CD4-positive, alpha-beta T cell treated with Interleukin-10 for 1 hour (primary cell): ENCODE measurements at places on chromosomes 3 and 15.

DNA sequence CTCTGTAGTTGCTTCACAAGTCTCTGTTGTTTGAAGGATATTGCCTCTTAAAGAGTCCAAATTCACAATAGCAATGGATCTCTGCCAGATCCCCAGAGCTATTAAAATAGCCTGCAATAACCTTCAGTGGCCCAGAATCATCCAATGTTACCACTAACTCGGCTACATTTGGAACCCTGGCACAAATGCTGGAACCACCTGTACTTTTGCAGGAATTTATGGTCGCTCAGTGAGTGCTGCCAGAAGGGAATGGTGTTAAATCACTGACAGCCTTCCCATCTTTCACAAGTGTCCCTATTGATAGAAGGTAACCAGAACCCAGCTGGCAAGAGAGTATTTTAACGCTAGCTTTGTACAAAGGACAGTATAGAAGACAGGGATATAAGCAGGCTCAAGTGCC is 298.8 kb upstream of the PLSCR5 start:
- DNase-seq = no peak

- DNase-seq = no peak
Measured at GRCh38 chr15:34753236-34753894, 1.4 kb downstream of the GJD2 start.

DNA sequence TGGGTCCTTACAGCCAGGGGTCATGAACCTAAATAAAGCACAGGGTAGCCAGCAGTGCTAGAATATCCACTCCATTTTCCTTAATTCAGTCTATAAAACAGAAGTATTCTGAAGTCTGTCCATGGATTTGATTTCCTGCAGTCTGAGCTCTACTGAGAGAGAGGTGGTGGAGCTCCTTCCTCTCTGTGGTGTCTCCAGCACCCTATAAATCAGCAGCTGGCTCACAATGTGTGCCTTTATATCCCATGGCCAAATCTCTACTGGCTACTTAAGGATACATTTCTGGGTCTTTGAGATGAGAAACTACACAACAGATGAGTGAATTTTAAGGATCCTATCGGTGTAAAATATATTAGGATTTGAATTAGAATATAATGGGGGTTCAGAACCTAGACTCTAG is 339.9 kb upstream of the RBMS3 start:
- no peak for DNase-seq

GRCh38 chr3:33063651-33064051 is 33.3 kb downstream of the GLB1 start:
- peak; percentile 50 for DNase-seq

DNA sequence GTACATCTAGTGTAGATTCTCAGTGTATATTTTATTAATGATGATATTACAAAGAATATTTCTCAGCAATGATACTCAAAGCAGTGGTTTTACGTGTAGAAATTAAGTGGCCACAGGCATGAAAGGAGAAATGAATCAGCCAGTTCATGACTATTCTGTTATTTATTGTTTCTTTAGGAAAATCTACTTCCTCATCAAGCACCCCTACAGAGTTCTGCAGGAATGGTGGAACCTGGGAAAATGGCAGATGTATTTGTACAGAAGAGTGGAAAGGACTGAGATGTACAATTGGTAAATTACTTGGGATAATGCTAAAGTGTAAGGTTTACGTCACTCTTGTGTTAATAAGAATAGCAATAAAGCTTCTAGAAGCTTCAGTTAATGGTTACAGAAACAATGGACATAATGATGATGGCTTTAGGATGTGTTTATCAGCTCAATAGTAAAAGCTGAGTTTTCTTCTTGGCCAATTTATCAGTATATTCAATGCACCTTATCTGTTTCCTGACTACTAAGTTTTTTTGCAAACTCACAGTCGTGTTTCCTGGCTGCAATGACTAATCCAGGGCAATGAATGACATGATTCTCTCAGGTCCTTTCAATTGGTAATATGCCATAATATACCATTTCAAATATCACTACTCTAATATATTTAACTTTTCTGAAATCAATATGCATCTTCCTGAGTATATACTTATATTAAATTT is 20.2 kb downstream of the ADGRG7 start:
- DNase-seq = no peak

- DNase-seq = no peak
Measured at GRCh38 chr15:88220443-88221335, 35.9 kb downstream of the NTRK3 start.

GRCh38 chr3:52783211-52783555 is 5.8 kb downstream of the ITIH1 start:
- DNase-seq = no peak

- DNase-seq = no peak
Measured at GRCh38 chr3:14134291-14134690, 9.4 kb downstream of the TMEM43 start.

GRCh38 chr15:34810443-34811129 is 15.2 kb upstream of the ACTC1 start:
- DNase-seq = no peak

- no peak for DNase-seq
Measured at GRCh38 chr15:33074942-33075341, 119.6 kb downstream of the FMN1 start.

DNA sequence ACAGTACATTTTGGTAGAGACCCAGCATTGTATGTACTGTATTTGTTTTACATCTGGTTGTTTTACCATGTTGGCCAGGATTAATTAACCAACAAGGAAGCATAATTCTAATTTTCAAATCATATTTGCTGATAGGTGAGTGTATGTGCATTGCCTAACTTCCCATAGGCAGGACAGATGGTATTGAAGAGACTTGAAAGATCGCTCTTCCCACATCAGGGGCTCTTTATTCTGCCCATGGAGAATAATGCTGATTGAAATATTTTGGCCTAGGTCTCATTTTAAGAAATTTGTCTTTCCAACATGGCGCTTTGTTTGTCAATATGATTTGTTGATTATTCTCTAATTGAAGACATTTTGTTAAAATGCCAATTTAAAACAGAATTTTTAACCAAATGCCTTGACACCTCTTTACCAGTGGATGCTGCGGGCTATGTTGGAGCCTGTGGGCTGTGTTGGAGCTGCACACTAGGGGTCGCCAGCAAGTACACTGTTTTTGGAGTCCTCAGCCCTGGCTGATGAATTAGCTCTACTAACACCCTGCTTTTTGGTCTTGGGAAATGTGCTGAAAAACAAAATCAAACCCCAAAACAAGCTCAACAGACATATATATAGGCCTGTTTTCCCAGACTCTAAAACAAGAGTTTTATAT is 5.3 kb downstream of the P2RY12 start:
- peak; percentile 3 for DNase-seq

DNA sequence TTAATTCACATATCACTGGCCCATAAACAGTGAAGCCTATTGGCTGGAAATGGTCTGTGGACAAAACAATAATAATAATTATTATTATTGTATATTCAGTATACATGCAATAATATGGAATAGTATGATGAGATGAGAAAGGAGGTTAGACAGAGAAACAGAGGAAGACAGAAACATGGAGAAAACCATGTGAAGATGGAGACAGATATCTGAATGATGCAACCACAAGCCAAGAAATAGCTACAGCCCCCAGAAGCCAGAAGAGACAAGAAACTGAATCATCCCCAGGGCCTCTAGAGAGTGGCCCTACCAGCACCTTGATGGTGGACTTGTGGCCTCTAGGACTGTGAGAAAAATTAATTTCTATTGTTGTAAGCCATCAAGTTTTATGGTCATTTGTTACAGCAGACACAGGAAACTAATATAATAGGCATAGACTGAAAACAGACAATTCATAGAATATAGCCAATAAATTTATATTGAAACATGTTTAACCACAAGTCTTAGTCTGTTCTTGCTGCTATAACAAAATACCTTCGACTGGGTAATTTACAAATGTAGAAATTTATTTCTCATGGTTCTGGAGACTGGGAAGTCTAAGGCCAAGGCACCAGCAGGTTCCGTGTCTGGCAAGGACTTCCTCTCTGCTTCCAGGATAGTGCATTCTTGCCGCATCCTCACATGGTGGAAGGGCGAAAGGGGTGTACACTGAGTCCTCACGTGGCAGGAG is 31.6 kb downstream of the MCF2L2 start:
- no peak for DNase-seq

GRCh38 chr15:67100124-67100791 is 34.9 kb downstream of the SMAD3 start:
- DNase-seq = no peak

- DNase-seq = no peak
Measured at GRCh38 chr3:16975083-16975482, 90.3 kb downstream of the PLCL2 start.

DNA sequence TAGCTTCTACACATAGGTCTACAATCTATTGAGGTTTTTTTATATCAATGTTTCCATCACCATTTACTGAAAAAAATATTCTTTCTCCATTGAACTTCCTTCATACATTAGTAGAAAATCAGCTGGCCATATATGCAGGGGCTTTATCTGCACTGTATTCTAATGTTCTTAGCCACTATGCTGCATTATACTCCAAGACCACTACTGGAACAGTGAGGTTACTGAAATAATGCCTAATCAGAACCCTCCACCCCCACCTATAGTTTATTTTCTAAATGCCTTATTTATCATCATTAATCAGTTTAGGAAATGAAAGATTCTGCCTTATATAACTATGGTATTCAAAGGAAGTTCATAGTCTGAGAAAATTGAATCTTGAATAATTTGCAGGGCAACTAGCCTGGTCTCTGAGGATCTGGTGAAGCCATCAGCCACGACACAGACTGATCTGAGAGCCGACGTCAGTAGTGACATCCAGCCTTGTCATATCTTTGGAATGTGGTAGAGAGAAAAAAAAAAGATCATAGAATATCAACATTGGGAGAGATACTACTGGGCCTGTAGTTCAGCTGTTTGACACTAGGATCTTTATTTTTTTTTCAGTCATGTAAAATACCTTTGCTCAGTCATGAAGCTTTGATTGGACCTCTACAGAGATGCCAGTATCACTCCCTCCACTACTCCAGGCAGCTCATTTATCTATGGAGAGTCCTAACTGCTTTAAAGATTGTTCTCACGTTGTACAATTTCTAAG is 66.6 kb downstream of the P3H2 start:
- no peak for DNase-seq

- DNase-seq = no peak
Measured at GRCh38 chr3:34229876-34230275, 431.4 kb downstream of the PDCD6IP start.

GRCh38 chr3:52144796-52145735 is 9.2 kb downstream of the POC1A start:
- no peak for DNase-seq

DNA sequence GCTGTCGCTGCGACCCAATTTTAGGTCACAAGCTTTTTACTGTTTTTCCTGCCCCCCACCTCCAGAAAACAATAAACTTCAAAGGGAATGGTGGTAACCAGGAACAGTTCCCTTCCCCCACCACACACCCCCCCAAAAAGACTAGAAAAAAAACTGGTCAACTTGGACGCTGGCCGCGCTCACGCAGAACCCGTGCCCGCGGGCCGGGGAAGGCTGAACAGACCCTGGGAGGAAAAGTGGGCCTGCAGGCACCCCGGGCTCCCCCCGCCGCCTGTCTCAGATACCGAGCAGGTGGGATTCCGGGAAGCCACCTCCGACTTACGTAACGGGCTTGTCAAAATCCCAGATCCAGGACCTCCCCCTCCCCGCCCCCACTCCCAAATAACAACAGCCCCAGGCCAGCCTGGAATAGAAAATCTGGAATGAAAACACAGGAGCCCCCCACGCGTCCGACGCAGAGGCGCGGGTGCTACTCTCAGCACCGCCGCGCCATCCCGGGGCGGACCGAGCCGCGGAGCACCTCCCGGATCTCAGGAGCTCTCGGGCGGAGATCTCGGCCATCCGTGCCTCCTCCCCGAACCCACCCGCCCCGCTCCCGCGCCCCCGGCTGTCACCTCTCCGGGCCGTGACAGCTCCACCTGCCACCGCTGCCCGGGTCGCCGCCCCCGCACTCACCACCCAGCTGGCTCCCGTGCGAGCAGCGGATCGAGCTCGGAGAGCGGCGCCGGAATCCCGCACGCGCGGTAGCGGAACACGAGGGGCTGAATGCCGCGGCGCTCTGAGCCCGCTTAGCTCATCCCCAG is 557 bp downstream of the DENND4A start:
- peak; percentile 78 for DNase-seq

GRCh38 chr3:106068381-106068780 is 199.6 kb upstream of the CBLB start:
- DNase-seq = no peak

- DNase-seq = no peak
Measured at GRCh38 chr15:49331951-49332350, 91.1 kb upstream of the FGF7 start.

GRCh38 chr15:75646944-75647364 is 758 bp upstream of the SNX33 start:
- no peak for DNase-seq
